ENCODE measurements at places on chromosomes 3 and 15.

DNA sequence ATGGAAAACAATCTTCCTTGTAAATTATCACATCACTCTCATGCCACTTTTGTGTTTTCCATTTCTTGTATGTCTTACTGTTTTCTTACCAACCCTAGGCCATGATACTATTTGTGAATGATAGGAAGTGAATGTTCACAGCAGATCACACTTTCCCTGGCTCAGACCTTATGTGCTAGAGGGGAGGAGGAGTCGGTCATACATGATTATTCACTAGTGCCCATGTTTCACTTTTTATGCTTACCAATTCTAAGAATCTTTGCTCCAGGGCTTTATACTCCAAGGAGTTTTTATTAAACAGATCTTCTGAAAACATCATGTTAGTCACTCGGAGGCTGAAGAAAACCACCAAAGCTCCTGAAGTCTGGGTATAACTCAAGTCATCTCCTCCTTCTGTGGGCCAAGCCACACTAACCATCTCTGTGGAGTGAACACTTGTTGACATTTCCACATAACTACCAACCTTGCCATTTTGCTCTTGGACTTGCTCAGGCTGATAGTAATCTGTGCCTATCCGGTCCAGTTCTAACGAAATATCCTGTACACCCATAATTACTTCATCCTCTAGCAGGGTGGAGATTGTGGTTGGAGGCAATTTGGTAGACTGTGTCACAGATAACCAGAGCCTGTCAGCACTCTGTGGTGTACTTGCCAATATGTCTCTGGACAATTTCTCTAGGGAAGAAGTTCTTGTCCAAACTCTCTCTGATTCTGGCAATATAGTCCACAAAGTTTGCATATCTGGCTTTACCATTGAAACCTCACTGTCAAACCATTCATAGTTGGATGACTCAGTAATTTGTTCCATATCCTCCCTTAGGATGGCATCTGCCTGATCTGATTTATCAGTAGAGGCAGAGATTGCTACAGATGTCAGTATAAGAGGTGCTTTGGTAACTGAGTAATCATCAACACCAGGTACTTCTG, 76.8 kb downstream of the IMPG2 start:
- no peak for DNase-seq

- no peak for DNase-seq
Measured at GRCh38 chr15:80581976-80582375, 113.1 kb upstream of the ABHD17C start.

DNA sequence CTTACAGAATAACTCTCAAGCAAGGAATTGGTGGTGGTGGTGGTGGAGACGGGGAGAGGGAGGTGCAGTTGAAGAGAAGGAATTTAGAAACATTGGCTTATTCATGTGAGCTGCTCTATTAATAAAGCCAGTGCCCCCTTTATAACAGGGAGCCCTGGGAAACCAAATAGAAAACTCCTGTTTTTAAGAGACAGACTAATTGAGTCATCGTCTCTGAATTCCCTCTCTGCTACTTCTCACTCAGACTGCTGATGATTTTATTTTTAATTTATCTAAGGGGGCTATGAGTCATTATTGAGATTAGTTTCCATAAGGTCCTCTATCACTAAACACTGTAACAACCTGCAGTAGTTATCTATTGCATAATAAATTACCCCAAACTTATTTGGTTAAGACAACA, 145.9 kb upstream of the GALNT15 start:
- no peak for DNase-seq

- no peak for DNase-seq
Measured at GRCh38 chr3:127790882-127791183, 31.5 kb downstream of the MGLL start.

GRCh38 chr15:26550880-26551279, 222.0 kb downstream of the GABRB3 start:
- no peak for DNase-seq

GRCh38 chr15:78004919-78005634, 72.4 kb downstream of the TBC1D2B start:
- no peak for DNase-seq

GRCh38 chr3:124092811-124093210, 100.9 kb upstream of the ROPN1 start:
- peak; percentile 12 for DNase-seq

DNA sequence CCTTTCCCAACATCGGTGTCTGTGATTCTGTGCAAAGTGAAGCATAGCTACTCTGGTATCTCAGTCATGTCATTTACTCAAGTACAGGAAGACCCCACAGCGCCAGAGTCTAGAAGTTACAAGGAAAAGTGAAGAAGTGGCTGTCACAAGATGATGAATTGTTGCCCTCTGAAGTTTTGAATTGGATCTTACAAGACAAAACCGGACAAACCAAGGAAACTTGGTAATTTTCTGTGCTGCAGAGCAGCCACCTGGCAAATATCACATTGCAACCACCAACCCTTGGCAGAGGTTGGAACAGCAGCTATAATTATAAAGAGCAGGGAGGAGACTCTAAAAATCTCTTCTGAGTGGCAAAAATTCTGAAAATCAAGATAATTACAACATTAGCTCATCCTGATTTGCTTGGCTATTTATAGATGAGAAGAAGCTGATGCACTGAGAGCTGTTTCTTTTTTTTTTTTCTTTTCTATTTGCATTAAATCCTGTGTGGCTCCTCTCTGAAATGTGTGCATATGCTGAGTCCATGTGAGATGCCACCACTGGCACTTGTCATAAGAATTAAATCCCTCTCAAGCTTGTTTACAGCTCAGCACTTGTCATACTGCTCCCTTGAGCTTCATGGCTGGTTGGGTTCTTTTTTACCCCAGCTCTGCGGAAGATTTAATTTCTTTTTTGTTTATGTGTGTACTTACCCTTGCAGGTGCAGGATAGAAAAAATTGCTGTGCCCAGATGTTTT, 68.0 kb upstream of the MNS1 start:
- DNase-seq, result no peak

DNA sequence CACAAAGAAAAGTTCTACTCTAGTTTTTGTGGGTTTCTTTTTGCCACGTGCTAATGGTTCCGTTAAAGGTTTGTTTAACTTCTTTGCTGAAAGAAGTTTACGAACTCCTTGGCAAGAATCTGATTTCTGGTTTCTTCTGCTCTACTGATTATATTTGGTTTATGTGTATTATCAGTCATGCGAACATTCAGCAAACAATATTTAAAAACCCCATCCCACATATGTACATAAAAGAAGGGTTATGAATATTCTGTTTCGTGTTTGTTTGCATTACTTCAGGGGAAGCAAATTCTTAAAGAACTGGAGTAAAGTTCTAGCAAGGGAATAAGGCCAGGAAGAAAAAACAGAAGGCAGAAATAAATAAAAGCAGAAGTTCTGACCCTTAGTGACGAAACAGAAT, 9.8 kb downstream of the LARS2 start:
- no peak for DNase-seq

- DNase-seq, result no peak
Measured at GRCh38 chr3:68249265-68249664, 594.9 kb upstream of the SUCLG2 start.

DNA sequence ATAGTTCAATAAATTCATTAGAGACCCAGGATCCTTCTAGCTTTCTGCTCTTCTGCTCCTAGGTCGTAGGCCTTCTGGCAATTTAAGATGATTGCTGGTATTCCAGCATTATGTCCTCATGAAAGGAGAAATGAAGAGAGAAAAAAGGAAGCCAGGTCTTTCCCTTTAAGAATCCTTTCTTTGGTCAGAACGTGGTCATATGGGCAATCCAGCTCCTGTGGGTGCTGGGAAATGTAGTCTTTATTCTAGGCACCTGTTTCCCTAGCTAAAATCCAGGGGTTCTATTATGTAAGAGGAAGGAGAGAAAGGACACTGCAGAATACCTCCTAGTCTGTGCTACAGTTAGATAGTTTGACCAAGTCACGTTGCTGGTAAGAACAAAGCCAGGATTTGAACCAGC, 35.5 kb upstream of the NR1I2 start:
- DNase-seq, result no peak

DNA sequence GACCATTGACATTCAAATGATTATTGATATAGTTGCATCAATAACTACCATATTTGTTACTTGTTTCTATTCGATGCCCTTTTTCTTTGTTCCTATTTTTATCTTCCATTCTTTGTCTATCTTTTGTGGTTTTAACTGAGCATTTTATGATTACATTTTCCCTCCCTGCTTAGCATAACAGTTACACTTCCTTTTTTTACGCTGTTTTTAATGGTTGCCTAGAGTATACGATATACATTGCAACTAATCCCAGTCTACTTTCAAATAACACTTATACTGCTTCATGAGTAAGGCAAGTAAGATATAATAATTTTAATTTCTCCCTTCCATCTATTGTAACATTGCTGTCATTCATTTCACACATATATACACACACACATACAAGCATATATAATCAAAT, 26.3 kb downstream of the COL6A6 start:
- DNase-seq, result no peak

- DNase-seq, result no peak
Measured at GRCh38 chr15:68651916-68652525, 73.2 kb downstream of the CORO2B start.

DNA sequence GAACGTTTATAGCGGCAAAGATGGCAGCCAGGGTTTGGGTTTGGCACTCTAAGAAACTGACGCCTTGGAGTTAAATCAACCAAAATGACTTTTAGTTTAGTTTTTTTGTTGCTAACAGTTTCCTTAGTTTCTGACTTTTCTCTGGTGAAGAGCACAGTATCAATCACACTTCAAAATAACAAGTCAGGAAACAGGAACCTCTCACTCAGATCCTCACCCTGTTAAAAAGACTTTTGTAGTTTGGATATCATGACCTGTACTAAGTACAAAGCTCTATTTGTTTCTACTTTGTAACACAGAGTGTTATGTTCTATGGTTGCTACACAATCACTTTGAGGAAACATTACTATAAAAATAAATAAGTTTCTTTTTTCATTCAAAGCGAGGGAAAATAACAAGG, 51.1 kb downstream of the ATP10A start:
- no peak for DNase-seq

- no peak for DNase-seq
Measured at GRCh38 chr3:187027531-187028278, 97.4 kb downstream of the ST6GAL1 start.

- DNase-seq, result no peak
Measured at GRCh38 chr3:28449398-28449797, 100.8 kb upstream of the AZI2 start.

DNA sequence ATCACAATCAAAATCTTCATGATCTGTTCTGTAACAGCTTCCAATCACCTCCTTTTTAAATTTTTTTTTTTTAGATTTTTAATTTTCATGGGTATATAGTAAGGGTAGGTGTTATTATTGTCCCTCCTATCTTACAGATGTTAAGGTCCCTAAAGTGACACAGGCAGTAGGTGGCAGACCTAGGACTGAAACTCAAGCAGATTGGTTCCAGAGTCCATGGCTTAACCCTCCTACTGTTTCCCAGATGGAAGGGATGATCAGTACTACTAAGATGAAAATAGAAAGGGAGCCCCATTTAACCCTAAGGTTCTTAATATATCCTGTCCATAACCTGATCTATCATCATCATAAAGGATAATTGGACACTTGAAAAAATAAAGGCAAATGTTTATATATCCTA, 57.1 kb downstream of the CHAC1 start:
- DNase-seq, result no peak

DNA sequence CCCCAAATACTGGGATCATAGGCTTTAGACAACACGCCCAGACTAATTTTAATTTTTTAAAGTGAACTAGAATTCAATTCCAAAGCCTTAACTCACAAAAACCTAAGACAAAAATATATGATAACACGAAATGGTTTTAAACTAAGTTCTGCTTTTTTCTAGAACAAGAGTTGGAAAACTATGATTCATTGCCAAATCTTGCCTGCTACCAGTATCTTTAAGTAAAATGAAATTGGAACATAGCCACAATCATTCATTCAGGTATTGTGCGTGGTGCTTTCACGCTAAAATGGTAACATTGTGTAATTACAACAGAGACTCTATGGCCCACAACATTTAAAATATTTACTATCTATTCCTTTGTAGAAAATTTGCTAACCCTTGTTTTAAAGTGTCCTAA, 488.0 kb upstream of the ZNF385D start:
- no peak for DNase-seq

DNA sequence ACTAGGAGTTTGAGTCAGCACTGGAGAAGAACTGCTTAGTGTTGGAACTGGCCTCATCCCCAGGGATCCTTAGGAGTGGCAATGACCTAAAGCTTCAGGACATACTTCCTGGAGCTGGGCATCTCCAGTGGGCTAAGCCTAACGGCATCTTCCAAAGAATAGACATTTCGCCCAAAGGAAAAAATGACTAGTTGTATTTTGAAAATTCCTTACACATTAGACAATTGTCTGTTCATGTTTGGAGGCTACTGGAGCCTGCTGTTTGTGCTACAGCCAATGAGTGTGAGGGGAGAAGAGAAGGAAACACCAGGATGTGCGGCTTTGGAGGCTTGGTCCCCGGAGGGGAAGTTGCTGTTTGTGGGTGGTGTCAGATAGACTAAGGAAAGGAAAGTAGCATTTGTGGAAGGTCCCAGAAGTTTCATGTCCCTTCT, 77.6 kb downstream of the POLR2M start:
- DNase-seq, result no peak

DNA sequence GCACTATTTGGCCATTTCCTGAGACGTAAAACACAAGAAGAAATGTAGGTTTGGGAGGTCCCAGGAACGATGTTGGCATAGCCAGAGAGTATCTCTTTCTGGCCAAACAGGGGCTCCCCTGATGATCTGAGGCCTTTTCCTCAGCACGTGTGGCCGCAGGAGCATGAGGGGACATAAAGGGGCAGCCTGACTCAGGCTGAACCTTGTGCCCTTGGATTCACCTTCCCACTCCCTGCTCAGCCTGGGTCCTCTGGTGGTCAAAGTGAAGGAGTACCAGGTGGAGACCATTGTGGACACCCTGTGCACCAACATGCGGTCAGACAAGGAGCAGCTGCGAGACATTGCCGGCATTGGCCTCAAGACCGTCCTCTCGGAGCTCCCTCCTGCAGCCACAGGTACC, 10.6 kb downstream of the CAND2 start:
- no peak for DNase-seq

DNA sequence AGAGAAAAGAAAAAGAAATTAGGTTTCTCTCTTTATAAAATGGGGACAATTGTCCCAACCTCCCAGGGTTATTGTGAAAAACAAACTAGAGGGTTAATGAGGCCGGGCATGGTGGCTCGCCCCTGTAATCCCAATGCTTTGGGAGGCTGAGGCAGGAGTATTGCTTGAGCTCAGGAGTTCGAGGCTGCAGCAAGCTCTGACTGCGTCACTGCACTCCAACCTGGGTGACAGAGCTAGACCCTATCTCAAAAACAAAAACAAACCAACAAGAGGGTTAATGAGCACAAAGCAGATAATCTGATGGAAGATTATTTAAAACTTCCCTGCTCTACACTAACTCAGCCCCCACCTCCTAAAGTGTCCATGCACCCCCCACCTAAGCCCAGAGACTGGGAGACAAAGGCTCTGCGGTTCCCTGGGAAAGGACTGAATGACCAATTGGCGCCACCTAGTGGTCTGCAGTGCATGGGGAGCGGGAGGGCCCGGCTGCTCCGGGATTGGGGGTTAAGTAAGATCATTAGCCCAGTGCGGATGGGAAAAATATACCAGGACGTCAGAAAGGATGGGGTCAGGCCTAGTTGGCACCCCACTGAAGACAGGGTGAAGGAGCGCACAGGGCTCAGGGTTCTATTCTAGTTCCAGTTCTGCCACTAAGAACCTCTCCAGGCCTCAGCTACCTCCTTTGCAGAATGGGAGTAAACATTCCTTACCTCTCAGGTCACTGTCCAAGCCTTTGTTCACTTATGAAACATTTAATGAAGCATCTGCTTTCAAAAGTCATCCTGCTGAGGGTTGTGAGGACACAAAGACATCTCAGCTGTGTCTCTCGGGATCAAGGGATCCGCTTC, 15.6 kb downstream of the PIF1 start:
- peak; percentile 57 for DNase-seq

- no peak for DNase-seq
Measured at GRCh38 chr15:75313116-75313845, 22.6 kb upstream of the COMMD4 start.

All from HS-27A (cell line).